ENCODE measurements at places on chromosomes 5 and 9.

DNA sequence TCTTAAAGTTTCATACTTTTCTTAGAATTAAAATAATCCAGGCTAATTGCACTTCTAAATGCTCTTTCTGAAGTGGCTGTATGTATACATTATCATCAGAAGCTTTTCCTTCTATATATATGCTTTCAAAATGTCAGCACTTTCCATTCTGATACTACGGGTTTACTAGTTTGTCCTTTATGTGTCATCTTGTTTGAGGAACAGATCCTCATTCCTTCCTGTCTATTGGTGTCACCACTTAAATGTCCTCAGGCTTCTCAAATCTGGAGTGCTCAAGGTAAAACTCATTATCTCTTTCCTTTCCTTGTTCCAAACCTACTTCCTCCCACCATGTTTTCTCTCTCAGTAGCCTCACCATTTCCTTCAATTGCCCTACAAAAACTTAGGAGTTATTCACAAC lies 236.3 kb downstream of the CSNK1G3 start:
- DNase-seq, result no peak

DNA sequence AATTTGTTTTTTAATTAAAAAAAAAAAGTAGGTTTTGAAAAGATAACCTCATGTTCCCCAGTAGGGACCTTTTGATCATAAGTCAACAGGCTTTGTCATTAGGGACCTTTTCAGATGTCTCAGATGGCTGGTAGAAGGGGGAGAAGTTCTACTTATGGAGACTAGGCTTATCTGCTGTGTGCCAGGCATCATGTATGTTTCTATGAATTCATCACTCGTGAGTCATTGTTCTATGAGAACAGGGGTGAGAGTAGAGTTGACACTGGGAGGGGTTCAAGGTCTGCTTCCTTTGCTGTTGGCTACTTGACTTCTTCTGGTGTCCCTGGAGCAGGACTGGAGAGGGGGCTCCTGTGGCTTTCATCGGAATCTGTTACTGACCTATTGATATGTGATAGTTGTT lies 138.8 kb downstream of the KDM4C start:
- DNase-seq, result no peak

DNA sequence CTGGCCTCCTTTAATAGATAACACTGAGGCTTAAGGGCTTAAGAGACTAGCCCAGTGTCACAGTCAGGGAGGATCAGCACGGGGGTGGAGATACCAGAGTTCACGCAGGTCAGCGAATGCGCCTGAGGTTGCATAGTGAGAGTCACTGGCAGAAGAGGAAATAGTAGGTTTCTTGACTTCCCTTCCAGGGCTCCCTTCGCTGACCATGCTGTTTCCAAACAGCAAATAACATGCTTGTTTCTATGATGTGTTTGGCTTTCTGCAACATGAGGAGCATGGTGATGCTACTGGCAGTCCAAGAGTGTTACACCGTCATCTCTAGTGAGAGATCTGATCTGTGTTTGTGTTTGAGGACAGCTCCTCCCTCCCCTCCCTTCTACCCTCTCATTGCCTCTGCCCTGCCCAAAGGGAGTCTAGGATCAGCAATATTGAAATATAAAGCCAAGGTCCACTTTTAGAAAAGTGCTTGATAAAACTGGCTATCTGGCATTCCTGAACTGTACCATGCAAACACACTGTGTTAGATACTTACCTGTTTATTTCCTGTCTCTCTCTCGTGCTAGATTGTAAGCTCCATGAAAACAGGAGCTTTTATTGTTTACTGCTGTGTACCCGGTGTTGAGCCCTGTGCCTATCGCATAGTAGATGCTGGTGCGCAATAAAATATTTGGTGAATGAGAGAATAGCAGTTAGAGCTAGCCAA lies 12.3 kb downstream of the TLE4 start:
- no peak for DNase-seq

- no peak for DNase-seq
These were observed 98.7 kb downstream of the C5orf15 start for GRCh38 chr5:133869519-133870335.

DNA sequence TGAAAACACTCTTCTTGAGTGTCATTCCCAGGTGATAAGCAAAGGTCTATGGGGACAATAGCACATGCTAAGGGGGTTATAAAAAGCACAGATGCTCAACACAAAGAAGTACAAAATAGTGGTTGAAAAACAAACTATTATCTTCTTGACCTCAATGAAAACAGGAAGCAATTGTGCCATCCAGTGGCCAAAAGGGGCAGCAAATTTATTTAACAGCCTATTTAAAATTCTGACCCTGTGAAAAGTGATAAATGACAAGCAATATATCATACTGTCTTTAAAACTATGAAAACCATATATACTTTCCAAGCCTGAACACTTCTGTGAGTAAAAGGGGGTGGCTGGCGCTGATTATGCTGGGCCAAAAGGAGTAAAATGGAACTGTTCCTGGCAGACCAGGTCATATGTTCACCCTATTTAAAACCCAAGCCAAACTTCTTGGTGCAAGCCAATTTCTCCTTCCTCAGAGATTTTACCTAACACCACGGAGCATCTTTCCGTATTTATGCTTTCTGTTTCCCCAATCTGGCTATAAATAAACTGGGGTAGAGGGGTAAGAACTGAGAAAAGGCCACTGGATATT lies 29.7 kb downstream of the TEX10 start:
- no peak for DNase-seq

- no peak for DNase-seq
These were observed 25.1 kb upstream of the TRPM3 start for GRCh38 chr9:71146511-71146910.

GRCh38 chr9:122904466-122904822 lies 715 bp downstream of the RC3H2 start:
- DNase-seq, result no peak

DNA sequence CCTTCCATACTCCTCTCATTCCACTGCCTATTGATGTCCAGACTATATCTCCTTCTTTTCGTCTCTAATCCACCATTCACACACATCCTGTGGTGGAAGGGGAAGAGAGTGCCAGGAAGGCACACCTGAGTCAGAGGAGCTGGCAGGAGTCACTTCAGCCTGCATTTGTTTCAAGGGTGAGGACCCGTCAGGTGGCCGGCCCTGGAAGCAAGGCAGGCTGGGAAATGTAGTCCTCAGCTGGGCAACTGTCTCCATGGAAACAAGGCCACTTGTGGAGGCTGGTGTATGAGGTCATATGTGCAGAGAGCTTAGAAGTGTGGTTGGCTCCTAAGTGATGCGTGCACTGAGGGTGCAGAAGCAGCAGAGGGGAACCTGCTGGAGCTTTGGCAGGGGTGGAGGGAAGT lies 278.4 kb downstream of the NSG2 start:
- no peak for DNase-seq

DNA sequence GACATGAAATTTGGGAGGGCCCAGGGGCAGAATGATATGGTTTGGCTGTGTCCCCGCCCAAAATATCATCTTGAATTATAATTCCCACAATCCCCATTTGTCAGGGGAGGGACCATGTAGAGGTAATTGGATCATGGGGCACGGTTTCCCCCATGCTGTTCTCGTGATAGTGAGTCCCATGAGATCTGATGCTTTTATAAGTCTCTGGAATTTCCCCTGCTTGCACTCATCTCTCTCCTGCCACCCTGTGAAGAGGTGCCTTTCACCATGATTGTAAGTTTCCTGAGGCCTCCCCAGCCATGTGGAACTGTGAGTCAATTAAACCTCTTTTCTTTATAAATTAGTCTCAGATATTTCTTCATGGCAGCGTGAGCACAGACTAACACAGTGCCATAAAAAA lies 11.3 kb downstream of the FBXO10 start:
- DNase-seq, result no peak

DNA sequence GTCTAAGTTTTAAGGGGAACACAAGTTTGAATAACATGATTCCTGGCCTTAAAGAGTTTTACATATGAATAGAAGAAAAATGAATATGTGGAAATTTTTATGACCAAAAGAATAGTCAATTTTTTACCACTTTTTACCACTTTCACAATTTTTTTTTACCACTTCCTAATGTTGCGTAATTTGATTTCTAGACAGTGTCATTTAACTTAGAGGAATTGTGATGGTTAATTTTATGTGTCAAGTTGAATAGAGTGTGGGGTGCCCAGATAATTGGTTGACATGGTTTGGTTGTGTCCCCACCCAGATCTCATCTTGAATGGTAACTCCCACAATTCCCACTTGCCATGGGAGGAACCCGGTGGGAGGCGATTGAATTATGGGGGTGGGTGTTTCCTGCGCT lies 416.6 kb downstream of the KIF4B start:
- DNase-seq, result no peak

- DNase-seq, result no peak
These were observed 39.0 kb upstream of the ZSWIM6 start for GRCh38 chr5:61293071-61293470.

GRCh38 chr5:122183098-122183787 lies 53.9 kb downstream of the ZNF474 start:
- DNase-seq, result no peak

GRCh38 chr5:150352244-150353031 lies 5.1 kb upstream of the TCOF1 start:
- DNase-seq, result no peak

- peak; percentile 13 for DNase-seq
These were observed 142.7 kb upstream of the IER5L start for GRCh38 chr9:129320575-129321285.

- DNase-seq, result peak; percentile 4
These were observed 69.3 kb upstream of the NIPAL4 start for GRCh38 chr5:157390551-157391297.

- no peak for DNase-seq
These were observed 75.2 kb downstream of the LMNB1 start for GRCh38 chr5:126852091-126852571.

- DNase-seq, result no peak
These were observed 344.8 kb upstream of the POU5F2 start for GRCh38 chr5:94086194-94086593.

DNA sequence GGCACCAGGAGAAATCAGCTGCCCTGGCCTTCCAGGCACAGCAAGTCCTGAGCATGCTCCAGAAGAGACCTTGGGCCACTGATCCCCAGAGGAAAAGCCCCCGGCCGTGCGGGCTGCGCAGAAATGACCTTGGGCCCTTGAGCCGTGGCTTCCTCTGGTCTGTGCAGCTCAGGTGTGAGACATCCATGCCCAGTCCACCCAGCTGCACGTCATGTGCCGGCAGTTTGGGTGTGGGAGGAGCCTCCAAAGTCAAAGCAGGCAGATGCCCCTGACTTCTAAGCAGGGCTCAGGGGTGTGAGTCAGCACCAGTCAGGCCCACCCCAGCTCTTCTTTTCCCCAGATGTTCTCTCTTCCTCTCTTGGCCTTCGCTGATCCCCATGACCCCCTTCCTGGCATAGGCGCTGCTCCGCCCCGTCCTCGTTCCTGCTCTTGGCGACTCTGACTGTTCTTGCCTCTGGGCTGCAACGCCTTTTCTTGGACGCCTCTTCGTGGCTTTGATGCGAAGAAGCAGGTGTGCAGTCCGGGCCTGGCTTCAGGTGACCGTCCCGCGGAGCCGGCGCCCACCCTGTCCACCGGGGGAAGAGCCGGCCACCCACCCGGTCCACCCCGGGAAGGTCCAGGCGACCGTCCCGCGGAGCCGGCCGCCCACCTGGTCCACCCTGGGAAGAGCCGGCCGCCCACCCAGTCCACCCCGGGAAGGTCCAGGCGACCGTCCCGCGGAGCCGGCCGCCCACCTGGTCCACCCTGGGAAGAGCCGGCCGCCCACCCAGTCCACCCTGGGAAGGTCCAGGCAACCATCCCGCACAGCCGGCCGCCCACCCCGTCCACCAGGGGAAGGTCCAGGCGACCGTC lies 5.9 kb upstream of the QSOX2 start:
- DNase-seq, result no peak

GRCh38 chr5:5617024-5617423 lies 194.5 kb downstream of the ICE1 start:
- DNase-seq, result no peak

- DNase-seq, result no peak
These were observed 5.3 kb downstream of the IL12B start for GRCh38 chr5:159324986-159325385.

DNA sequence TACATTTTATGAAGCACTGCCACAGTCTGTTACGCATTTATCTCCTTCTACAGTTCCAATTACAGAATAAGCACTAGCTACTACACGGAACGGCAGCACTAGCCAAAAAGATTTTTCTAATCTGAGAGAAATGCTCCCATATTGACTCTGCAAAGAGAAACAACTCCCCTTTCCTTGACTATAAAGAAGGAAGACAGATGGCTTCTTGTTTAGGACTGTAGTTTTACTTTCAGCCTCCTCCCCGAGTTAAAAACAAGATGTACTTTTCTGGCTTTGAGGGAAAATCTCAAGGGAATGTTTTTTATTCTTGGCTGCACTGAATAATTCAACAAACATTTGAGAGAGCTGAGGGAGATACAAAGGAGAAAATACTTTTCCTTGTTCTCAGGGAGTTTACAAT lies 1.9 kb upstream of the SLC44A1 start:
- DNase-seq, result no peak

- no peak for DNase-seq
These were observed 292.3 kb upstream of the CD180 start for GRCh38 chr5:67488885-67489284.

DNA sequence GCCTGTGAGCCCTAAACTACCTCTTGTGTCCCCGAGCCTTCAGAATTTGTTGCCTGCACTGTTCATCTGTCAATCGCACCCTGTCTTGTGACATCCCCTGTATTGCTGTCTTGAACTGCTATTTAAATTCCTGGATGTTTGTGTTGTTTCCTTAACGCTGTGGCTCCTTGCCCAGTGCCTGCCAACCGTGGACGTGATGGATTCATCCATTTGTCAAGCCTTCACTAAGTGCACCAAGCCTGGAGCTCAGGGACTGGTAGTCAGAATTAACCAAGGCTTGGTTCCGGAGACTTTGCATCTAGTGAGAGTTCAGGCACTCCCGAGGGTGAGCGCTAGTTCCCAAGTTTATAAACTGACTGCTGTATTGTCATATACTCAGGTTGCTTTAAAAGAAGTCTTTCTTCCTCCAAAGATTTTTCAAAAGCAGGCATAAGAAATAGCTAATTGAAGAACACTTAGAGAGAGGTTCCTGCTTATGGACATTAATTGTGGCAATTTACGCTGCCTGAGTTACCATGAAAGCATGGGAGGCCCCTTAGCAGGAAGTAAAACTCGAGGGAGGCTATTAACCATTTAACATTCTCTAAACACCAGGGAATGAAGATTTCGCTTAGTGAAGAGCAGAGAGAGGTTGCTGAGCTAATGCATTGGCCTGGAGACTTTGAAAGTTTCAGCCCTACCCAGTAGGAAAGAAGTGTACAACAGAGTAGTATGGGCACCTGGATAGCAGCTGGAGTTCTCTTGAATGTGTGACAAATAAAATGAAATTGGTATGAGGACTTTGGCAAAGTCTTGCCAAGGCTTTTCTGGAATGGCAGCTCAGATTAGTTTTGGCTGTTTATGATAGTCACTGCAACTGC lies 29.0 kb downstream of the RGS3 start:
- DNase-seq, result no peak

Measured in stimulated activated CD4-positive, alpha-beta T cell treated with anti-CD3 and anti-CD28 coated beads, Interleukin-1b, Interleukin-23, amount 100 ng/mL, for 1 hour (primary cell).